ENCODE measurements at places on chromosomes 4 and X.
A peak's percentile ranks its signal among the peaks of the same experiment; 100 is the strongest.

DNA sequence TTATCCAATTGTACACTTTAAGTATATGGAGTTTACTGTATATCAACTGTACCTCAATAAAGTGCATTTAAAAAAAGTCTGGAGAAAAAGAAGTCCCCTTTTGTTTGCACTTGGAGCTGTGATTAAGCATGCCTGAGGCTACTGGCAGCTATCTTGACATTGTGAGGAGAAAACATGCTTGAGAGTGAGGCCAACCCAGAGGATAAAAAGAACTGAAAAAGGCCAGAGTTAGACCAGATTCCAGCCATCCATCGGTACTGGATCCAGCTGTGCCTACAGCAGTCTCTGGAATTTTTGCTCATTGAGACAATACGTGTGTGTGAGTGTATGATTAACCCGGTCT is 57.4 kb downstream of the LGI2 start:
- DNase-seq: no peak

DNA sequence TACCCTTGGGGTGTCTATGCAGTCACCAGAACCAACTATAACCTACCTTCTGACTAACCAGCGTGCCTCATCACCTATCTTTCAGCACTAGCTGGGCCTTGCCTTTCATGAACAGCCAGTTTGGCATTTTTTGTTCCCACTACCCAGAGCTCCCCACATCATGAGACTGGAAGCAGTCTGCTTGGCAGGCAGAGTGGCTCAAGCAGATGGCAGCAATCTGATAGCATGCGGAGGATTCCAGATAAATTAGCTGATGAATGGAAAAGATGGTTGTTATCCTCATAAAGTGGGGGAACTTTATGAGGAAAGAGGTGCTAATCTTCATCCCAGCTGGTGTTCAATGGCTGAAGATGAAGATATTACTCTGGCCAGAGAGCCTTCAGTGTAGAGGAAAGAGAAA is 243.2 kb upstream of the EDA2R start:
- DNase-seq: no peak

DNA sequence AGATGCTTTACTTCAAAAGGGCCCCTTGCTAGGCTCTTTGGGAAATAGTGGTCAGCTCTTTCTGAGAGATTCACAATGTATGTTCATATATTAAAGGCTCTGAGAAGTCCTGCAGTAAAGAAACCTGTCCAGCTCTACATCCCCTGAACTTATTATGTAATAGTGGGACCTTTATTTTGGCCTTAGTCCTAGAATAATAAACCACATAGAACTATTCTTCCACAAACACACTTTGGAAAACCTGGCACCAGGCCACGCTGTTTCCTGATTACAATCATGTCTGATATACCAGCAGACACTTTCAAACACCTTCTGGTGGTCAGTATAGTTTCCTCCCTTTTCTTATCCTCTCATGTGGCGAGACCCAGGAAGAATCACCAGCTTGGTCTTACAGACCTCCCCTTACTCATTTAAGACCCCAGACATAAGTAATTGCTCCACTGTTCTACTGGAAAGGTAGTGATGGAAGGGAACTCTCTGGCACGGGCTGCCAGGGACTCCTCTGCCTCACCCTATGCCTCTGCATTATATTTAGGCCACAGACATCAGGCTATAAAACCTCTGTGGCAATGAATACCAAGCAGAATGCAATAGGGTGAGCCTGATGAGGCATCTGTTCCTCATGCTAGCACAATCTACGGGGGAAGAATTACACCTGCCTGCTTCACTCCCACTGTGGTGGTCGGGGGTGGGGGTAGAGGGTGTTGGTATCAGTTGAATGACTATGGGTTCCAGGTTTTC is 5.7 kb upstream of the PPEF1 start:
- DNase-seq: no peak

DNA sequence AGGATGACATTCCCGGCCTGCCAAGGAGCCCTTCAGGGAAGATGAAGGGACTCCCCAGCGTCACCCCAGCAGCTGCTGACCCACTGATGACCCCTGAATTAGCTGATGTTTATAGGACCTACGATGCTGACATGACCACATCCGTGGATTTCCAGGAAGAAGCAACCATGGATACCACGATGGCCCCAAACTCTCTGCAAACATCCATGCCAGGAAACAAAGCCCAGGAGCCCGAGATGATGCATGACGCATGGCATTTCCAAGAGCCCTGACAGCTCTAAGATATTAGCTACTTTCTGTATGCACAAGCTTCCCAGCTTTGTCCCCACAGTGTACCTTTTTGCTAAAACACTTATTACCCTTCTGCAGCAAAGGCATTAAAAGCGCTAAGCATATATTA is 14.4 kb downstream of the AMBN start:
- DNase-seq: no peak

GRCh38 chrX:81174286-81174685 is 27.4 kb downstream of the HMGN5 start:
- no peak for DNase-seq

- DNase-seq: no peak
Observed at GRCh38 chrX:53320543-53321229, 39.3 kb upstream of the IQSEC2 start.

GRCh38 chr4:212438-213188 is 88.3 kb downstream of the ZNF718 start:
- no peak for DNase-seq

DNA sequence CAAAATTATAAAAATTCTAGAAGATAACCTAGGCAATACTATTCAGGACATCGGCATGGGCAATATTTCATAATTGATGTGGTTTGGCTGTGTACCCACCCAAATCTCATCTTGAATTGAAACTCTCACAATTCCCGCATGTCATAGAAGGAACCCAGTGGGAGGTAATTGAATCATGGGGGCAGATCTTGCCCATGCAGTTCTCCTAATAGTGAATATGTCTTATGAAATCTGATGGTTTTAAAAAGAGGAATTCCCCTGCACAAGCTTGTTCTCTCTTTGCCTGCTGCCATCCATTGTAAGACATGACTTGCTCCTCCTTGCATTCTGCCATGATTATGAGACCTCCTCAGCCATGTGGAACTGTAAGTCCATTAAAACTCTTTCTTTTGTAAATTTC is 77.7 kb downstream of the DDX60 start:
- no peak for DNase-seq

DNA sequence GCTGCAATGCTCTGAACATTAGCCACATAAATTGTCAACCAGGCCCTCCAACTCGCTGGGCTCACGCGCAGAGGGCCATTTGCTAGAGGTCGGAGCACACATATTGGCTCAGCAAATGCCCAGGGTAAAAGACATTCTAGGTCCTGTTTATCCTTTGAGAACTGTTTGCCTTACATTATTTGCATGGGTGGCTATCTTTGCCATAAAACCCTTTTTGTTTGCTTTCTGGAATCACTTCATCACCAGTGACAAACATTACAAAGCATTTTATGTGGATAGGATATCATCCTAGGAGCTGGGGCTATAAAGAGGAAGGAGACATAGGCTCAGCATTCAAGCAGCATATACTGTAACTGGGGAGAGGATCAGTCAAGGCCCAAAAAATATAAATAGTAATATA is 149.2 kb upstream of the RAI2 start:
- DNase-seq: no peak

DNA sequence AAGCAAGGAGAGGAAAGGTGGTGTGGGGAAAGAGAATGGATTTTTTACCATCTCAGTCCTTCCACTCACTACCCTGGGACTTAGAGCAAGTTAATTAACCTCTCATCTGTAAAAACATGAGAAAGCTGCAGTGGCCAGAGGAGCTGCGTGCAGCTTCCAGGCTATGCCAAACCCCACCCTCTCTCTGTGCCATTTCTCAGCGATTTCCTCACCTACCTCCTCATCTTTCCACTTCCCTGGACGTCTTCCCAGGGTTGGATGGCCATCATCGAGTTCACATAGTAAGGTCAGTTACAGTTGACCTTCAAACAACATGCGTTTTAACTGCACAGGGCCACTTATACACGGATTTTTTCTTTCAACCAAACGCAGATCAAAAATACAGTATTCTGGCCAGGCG is 64.3 kb downstream of the SMIM20 start:
- no peak for DNase-seq

DNA sequence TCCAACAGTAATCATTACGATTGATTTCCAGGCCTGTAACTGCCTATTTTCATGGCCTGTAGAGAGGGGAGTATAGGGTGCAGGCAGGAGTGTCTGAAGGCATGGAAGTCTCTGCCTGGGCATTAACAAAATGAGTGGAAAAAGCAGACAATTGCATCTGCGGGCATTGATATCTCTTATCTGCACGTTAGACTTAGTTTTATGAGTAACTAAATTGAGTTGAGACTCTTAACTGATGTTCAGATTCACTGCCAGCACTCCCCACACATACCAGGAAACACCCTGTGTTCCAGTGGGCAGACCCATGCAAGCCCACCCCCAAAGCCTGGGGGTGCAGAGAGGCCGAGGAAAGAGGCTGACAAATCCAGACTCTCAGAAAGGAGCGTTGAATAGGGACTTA is 33.3 kb downstream of the F11 start:
- DNase-seq: no peak

DNA sequence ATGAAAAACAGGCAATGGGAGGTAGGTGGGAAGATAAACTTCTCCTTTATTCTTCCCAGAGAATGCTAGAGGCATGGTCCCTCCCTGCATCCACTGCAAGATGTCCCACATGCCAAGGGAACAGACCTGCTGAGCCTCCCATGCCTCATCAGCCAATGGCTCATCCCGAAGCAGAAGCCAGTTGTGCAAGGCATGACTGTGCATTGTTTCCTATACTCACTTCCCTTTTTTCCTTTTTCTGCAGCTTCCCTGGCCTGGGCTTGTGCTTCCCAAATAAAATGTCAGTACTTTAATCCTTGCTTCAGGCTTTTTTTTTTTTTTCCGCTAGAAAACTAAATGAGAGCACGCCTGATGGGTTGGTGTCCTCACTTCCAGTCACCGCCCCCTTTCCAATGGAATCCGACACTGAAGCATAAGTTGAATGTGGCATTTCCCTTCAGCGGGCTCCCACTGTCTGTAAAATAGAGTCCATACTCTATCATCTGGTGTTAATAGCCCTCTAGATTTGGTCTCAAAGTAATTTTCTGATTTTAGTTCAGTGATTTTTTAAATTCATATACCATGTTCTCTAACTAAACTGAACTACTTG is 239.0 kb upstream of the JADE1 start:
- no peak for DNase-seq

- DNase-seq: no peak
Observed at GRCh38 chrX:16666541-16666940, 16.6 kb downstream of the S100G start.

- DNase-seq: no peak
Observed at GRCh38 chrX:152824841-152825374, 5.6 kb downstream of the CETN2 start.

DNA sequence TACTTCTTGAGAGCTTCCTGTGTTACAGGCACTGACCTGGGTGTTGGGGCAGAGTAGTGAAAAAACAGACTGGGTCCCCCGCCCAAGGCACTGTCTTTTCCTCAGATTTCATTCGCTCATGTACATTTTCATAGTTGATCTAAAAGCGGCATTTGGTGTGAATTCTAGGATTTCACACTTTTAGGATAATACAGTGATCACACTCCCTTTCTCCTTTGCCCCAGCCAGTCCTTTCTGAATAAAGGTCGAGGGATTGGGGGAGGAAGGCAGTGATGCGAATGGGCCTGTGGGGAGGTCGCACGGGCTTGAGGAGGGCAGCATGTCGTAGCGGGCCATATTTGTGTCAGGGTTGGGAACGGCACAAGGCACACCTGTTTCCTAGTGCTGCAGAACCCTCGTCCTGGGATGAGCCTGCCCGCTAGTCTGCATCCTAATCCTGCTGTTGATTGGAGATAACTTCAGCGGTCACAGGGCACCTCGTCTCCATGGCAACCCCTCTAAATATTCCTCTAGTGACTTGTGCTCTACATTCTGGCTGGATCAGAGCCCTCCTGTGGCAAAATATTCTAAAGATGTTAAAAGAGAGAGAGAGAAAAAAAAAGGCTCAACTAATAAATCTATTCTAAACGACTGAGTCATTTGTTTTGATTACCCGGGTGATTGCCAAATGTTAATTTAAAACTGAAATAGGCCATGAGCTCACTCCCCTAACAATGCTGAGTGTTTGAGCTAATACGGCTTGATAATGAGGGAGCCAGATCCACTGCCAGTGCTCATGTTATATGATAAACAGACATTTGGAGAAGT is 21.8 kb downstream of the FHL1 start:
- peak; percentile 82 for DNase-seq

DNA sequence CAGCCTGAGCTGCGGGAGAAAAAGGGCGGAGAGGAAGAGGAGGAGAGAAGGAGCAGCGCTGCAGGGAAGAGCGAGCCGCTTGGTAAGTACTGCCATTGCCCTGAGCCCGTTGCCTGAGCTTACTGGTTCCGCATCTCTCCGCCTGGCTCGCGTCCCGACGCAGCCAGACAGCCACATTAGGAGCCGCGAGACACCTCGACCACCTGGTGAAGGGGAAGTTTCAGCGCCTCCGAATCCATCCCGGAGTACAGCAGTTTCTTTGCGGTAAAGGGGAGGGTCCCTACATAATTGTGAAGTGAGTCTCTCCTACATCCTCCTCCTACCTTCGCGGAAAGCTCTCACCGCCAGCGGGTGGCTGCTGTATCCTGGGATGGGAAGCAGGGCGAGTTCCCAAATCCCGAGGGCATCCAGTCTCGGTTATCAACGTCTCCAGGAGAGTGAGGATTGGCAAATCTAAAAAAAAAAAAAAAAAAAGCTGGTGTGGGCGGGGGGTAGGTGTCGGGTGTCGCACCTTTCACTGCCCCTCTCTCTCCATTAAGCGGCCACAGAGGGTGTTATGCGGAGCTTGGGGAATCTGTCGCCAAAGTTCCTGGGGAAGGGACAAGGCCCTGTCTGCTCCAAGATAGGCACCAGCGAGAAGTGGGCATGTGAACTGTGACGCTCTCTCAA is 7.9 kb downstream of the TBX22 start:
- DNase-seq: no peak

Data from NCI-H446 treated with DMSO at 0.1 percent for 48 hours (cell line).